ENCODE measurements at places on chromosomes 5 and 9.

DNA sequence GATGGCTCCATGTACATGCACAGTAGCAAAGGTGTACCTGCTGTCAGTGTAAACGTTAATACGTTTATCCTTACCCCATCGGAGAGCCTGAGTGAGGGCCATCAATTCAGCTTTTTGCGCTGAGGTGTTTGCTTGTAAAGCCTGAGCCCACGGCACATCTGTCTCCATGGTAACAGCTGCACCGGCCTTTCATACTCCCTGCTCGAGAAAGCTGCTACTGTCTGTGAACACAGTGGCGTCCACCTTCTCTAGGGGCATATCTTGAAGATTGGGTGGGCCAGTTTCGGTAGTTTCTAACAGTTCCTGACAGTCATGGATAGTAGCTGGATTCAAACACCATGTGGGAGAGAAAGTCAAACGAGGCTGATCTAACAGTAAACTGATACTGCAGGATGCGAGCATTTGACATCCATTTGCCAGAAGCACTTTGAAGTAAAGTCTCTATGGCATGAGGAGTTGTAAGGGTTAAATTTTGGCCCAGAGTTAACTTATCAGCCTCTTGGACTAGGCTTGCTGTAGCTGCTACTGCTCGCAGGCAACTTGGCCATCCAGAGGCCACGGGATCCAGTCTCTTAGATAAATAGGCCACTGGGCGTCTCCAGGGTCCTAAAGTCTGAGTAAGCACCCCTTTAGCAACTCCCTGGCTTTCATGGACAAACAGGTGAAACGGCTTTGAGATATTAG is 21.0 kb upstream of the RHOBTB3 start:
- no peak for DNase-seq

- DNase-seq: no peak
Measured at GRCh38 chr5:90440644-90441043, 31.1 kb upstream of the CETN3 start.

DNA sequence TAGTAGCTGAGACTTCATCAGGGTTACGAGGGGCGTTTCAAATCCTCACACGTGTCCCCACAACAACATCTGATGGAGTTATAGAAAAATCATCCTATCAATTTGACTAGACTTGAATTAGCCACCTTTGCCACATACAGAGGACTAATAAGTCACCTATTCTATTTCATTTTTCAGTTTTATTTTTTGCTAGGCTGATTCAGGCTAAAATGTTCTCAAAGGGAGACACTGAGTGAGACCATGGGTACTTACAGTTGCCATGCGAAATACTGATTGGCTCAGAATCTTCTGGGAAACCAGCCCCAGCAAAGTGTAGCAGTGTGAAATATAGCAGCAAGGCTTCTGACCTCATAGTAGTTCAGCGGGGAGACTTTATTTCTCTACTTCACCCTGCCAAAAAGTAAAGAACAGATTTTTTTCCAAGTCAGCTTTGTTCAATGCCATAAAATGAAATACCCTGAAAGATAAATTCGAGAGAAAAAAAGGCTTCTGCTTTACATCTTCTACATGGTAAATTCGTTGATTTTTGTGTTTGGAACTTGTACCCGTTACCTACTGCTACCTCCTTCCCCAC is 69.9 kb downstream of the SEMA6A start:
- DNase-seq: no peak

DNA sequence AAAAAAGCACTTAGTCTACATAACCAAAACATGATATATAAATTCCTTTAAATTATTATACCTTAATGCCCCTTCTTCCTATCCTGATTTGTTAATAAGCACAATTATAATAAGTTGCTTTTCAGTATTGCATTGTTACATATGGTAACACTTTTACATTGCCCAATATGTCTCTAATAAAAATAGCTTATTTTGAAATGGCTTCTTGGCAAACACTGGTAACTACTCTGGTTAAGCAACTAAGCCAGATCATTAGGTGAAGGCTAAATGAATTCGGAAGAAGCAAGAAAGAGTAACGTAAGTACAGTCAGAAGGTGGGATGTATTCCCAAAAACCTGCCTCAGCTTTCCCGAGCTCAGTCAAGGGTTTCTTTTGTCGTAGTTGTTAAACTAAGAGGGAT is 85.3 kb downstream of the TTC39B start:
- DNase-seq: no peak

DNA sequence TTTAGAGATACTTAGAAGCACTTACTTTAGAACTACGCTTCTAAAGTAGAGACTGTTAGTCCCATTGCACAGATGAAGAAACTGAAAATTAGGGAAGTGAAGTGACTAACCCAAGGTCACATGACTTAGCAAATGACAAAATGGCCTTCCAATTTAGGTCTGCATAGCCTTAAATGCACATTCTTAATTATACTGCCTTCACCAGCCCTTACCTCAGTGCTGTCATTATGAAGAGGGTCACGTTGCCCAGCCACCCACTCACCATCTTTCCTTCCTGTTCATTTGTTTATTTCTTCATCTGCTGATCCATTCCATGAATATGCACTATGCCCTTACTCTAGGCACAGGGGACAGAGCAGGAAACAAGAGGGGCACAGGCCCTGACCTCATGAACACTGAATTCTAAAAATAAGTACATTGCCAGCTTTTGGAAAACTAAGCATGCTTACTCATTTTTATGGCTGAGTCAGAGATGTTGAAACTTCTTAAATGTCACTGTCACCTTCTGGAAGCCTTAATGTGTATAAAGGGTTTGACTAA is 8.6 kb downstream of the HAVCR2 start:
- no peak for DNase-seq

DNA sequence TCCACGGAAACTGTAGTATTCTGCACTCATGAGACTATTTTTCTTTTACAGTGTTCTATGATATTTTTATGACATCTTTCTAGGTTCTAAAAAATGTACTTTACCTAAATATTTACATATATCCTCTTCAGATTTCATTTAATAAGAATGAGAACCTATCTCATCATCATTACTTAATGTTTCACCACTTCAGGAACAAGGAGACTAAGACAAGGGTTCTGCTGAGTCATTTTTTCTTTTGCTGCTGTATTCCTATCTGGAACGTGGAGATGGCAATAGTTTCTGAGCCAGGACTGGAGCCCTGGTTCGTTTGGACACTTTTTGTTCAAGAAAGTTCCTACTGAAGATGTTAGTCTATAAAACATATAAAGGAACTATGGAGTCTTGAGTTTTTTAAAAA is 258.2 kb upstream of the MAP3K1 start:
- no peak for DNase-seq

- DNase-seq: no peak
Measured at GRCh38 chr5:14036947-14037346, 92.5 kb upstream of the DNAH5 start.

DNA sequence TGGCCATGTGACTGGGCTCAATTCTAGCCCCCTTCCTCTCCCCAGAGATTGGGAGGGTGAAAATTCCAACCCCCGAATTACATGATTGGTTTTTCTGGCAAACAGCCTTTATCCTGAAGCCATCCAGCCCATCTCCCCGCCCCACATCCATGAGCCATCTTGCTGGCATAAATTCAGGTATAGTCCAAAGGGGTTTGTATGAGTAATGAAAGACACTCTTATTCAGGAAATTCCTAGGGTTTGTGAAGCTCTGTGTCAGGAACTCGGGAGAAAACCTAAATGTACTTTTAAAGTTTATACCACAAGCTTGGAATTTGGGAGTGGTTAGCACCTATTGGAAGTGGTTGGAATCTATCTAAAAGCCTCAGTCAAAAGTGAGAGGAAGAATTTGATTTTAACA is 80.6 kb upstream of the SIMC1 start:
- DNase-seq: no peak

All from activated CD8-positive, alpha-beta memory T cell treated with anti-CD3 and anti-CD28 coated beads for 1 hour (primary cell).